ENCODE measurements at places on chromosomes 16 and 17.

- DNase-seq: no peak
Measured at GRCh38 chr17:14393723-14394122, 92.8 kb downstream of the HS3ST3B1 start.

DNA sequence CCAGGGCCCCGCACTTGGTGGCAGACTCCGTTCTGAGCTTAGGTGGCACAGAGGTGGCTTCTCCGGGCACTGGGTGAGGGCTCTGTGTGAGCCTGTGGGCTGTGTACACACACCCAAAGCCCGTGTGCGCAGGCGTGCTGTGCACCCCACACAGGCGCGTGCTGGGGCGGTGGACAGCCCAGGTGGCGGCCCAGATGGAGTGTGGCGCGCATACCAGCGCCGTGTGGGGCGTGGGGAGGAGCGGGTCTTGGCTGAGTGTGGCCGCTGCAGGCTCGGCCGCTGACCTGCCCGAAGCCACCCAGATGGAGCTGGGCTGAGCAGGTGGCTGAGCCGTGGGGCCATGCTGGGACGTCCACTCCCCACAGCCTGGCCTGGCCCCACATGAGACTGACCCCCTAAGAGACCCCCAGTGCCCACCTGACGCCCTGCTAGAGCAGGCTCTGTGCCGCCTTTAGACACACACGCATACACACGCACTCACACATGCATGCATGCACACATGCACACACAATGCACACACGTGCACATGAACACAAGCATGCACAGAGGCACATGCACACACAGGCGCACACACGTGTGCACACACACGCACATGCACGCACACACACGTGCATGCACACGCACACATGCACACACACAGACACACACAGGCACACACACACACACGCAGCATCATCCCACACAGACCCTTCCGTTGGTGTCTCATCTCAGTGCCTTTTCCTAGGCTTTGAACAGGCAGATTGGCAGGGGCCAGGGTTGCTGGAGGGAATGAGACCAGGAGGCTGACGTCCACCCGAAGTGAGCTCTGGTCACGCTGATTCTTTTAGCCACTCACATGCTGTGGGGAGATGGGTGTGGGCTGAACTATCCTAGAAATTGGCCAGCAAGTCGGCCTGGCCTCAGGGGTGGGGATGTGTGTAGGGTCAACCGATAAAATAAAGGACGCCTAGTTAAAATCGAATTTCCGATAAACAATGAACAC lies 2.1 kb downstream of the PRR35 start:
- no peak for DNase-seq

- DNase-seq: no peak
Measured at GRCh38 chr16:4306470-4307214, 9.2 kb upstream of the GLIS2 start.

DNA sequence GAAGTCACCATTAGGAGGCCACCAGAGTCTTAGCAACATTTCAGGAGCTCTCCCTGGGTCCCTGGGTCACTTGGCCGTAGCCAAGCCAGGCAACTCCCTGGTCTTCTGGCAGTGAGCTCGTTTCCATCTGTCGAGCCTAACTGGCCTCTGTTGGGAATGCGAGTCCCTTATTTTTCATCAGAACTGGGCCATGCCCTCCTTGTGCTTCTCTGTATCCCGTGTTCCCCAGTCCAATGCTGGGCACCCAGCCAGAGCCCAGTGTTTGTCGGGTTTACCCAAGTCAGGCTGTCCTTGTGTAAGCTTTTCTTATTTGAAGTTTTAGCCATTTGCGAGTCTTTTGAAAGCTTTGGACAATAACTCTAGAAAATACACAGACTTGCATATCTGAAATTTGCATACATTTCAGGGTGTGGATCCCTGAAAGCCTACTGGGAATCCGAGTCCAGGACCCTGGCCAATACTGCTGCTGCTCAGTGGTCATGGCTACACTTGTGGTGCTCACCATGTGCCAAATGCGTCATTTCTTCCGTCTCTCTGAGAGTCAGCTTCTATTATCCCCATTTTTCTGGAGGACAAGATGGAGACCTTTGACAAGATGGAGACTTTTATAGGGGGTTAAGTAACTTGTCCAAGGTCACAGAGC lies 81.6 kb upstream of the LGALS9 start:
- DNase-seq: no peak

DNA sequence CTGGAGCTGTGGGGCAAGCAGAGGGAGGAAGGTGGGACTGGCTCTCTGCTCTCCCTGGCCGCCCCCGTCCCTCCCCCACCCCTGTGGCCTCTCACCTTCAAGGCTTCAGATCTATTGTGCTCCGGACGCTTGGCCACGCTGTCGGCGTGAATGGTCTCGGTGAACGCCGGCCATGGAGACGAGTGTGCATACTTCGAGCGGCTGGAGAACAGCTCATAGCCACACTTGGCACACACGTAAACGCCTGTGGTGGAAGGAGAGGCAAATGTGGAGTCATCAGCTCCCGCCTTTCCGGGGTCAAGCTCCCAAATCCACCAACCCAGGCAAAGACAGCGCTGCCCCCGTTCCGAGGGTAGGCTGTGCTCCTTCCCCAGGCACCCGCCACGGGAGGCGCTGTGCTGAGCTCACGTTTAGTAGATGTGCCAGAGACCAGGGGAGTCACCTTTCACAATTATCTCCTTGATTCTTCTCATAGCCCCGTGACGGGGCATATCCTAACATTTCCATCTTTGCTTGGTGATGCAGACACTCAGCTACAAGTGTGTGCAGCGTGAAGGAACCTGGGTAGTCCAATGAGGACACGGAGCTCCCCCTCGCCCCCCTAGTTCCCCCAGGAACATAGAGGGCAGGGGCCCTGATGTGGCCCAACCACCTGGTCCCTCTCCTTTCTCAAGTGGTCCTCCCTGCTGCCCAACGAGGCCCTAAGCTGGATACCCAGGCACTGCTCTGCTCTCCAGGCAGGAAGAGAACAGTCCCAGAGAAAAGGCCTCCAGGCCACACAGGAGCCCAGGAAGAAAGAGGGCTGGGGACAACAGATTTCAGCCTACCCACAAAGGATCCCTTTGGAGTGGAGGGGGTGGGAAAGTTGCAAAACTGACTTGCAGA lies 1.6 kb downstream of the MSRB1 start:
- no peak for DNase-seq

- DNase-seq: peak; percentile 85
Measured at GRCh38 chr16:88747588-88748301, 37.3 kb downstream of the PIEZO1 start.

- DNase-seq: peak; percentile 85
Measured at GRCh38 chr16:28090646-28091377, 27.3 kb upstream of the GSG1L start.

DNA sequence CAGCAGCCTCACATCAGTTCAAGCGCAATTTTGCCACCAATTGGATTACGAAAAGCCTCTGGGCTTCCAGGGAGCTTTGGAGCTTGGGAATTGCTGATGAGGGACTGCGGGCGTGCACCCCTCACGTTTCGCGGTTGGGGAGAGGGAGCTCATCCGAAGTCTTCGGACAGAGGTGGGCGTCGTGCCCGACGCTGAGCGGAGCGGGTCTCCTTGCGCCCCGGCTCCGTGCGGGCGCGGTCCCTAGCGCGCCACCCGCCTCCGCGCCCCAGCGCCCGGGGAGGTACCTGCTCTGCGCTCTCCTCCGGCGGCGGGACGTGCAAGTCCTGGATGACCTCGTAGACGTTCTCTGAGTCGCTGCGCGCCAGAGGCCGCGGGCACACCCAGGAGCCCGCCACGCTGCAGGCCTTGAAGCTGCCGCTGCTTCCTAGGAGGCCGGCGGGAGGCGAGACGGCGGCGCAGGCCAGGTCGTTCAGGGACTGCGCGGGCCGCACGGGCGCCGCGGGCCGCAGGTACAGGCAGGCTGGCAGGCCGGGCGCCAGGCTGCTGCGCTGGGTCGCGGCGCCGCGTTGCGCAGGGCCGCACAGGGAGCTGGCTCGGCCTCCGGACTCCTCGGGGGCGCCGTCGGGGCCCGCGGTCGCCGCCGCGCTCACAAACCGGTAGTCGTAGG lies 3.2 kb downstream of the ARHGAP27 start:
- DNase-seq: peak; percentile 20
